ENCODE measurements at places on chromosomes 7 and 10.

- DNase-seq, result peak; percentile 80
Measured at GRCh38 chr10:110547139-110547761, 20.2 kb upstream of the SMC3 start.

DNA sequence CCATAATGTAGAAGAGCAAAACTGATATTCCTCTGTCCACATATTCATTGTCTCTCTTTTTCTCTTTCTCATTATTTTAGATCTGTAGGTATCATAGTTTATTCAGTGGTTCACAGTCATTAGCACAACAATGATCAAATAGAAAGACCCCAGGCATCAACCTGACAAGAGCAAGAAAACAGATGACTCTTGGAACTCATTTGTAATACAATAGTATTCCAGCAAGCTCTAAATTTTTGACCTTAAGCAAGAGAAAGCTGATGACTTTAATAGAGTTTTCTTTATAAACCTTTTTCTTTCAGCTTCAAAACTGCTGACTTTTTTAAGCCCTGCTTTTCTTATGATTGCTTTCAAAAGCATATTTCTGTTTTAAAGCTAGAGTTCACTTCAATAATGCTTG, 507.5 kb upstream of the SORCS1 start:
- no peak for DNase-seq

DNA sequence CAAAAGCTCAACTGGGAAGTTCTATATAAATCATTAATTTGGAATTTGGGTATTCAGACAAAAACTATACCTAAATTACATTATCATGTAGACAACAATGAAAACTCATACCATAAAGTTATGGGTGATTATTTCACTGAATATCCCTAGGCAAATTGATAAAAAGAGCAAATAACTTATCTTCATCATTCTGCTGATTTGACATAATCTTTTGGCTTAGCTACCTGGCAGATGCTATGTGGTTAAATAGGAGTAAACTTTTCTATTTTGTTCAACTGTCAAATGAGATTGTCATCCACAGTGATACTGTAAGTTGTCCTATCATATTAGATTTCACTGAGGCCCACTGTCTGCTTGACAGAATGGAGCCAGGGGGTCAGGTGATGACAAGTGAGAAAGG, 148.9 kb upstream of the FEZF1 start:
- DNase-seq, result no peak

- DNase-seq, result peak; percentile 29
Measured at GRCh38 chr7:45920502-45921380, at the start of gene IGFBP3. Gene IGFBP3, minus strand, starts transcription at chr7:45921272. Its CDS starts 132 bp downstream, at chr7:45921140.

GRCh38 chr7:40805361-40805760, 670.6 kb downstream of the SUGCT start:
- DNase-seq, result no peak

- DNase-seq, result no peak
Measured at GRCh38 chr10:26368463-26368862, 69.7 kb upstream of the APBB1IP start.

DNA sequence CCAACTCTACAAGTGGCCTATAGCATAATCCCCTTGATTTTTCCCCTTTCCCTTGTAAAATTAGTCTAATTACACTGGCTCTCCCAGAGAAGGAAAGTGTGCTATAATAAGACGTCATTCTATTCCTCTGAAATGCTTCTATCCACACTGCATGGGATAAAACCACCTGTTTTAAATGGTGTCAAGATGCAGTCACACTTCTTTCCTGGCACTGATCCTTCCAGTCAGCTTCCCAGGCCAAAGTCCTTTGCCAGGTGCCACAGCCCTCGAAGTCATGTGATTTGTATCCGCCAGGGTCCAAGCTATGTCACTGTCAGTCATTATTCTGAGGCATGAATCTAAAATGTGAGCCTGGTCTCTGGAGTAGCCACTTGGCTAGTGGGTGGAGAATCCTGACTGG, 169.0 kb upstream of the KIAA1217 start:
- no peak for DNase-seq

DNA sequence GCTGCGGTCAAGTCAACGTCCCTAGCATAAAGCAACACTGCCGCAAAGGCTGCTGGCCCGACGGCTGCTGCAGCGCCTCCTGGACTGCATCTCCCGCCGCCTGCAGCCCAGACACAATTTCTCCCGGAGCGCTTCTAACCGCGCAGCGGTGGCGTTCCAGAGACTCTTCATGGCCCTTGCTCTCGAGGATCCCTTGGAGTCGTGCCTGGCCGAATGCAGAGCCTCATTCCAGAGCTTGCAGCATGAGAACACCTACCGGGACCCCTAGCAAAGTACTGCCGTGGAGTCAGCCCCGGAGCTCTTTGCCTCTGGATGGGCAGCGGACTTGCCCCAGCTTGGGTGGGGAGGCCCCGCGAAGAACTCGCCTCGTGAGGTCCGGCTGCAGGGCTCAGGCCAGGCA, 79.7 kb upstream of the ZNF32 start:
- DNase-seq, result no peak

- DNase-seq, result no peak
Measured at GRCh38 chr7:9718071-9718661, 1255.5 kb upstream of the PHF14 start.

DNA sequence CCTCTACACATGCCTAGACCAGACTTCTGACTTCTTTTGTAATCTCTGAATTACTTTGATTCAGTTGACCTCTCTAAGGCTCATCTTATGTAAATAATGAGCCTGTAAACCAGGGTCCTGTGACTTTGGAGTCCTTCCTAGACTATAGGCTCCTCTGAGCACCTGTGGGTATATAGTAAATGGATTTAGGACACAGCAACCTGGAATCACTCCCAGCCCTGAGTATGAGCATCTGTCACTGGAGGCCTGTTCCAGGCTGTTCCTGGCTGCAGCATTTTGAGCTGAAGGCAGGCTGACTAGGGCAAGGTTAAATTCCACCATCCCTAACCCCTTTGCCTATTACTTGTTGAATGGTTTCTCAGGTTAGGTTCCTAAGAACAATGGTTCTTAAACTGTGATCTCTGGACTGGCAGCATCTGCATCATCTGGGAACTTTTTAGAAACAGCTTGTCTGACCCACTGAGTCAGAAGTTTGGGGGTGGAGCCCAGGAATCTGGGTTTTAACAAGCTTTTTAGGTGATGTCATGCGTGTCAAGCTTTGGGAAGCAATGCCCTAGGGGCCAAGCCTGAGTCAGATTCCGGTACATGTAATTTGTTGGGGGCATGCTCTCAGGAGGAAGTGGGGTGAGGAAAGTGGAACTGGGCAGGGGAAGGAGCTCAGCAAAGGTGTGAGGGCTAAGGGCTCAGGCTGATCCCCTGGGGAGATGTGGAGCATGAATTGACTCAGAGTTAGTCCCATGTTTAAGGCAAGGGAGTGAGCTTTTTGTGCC, 28.2 kb downstream of the MINDY4 start:
- no peak for DNase-seq

GRCh38 chr10:8187171-8187666, 132.7 kb downstream of the GATA3 start:
- DNase-seq, result no peak

- DNase-seq, result no peak
Measured at GRCh38 chr7:6256109-6256483, 16.3 kb downstream of the CYTH3 start.

- no peak for DNase-seq
Measured at GRCh38 chr7:44853391-44853790, 5.5 kb upstream of the H2AZ2 start.

DNA sequence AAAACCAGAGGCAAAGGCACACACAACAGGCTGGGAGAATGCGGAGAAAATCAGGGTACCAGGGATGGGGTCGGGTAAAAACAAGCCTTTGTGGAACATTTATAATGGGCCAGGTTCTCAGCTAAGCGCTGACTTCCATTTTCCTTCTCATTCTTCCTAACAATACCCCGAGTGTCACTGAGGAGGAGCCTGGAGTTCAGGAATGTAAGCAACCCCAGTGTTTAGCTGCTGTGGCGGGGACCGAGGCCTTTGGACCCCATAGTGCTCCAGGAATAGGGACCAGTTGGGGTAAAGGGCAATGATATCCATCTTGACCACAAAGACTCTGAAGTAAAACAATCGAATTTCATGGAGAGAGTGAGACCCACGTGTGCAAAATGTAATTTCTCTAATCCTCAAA, 34.2 kb downstream of the GRB10 start:
- DNase-seq, result no peak

- DNase-seq, result no peak
Measured at GRCh38 chr7:87933605-87933952, 472 bp upstream of the ADAM22 start.

GRCh38 chr10:96271016-96271815, at the start of gene BLNK:
Gene BLNK, minus strand, starts transcription at chr10:96271569. Its CDS starts 171 bp downstream, at chr10:96271398.
- DNase-seq, result no peak

GRCh38 chr7:90923541-90923997, 327.4 kb downstream of the CDK14 start:
- DNase-seq, result no peak

- no peak for DNase-seq
Measured at GRCh38 chr10:79331226-79331625, 16.0 kb upstream of the PPIF start.

- DNase-seq, result no peak
Measured at GRCh38 chr7:90007001-90007654, 147.1 kb upstream of the STEAP1 start.

- DNase-seq, result no peak
Measured at GRCh38 chr7:118478931-118479330, 254.4 kb downstream of the ANKRD7 start.

DNA sequence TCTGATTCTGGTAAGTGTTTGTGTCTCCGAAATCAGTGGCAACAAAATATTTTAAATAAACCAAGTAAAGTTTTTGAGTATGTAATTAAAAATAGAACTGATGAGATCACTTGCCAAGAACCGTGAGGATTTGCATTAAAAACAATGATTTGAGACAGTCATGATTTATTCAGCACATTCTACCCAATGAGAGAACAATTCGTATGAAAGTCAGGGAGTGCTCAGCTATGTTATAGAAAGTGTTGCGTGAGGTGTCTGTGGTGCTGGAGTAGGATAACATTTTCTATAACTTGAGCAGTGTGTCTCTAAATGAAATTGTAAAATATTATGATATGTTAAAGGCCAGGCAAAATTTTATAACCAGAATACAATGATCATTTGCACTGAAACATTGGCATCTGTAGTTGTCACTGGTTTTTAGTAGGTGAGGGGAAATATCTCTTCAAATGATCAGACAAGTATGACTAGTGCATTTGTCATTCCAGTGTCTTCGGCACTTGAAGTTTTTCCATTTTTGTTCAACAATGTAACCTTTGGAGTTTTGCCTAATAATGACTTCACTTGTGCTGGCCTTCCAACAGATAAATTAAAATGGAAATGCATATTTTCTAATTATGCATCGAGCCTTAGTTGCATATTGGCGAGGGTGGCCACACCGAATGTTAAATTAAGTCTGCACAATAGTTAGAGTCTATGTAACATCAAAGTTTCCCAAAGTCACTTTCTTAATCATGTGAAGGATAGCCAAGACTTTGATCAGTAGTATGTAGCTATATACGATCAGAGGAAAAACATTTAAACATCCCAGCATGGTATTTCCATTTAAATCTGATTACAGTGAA, 335.9 kb downstream of the GFRA1 start:
- no peak for DNase-seq

DNA sequence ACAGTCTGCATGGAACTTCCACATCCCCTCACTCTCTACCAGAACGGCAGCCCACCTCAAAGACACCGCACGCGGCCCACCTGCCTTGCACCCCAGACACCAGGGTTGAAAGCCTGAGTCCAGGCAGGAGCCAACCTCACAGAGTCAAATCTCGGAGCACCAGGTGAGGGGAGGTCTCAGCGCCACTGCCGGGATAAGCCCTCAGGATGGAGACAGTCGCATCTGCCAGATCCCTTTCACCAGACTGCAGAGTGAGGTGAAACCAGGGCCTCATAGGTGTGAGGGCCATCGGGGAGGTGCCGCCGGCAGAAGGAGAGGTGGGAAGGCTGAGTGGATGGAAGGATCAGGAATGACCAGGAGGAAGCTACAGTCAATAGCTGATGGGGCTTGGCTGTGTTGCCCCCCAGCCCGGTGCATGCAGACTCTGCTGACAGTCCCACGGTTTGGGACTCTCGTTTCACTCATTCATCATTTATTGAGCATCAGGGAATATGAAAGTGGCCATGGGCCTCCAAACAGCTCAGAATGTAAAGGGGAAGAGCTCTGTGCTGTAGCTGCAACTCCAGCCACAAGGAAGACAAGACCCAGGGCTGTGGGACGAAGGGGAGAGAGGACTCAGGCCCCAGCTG, 315.0 kb downstream of the PTPRN2 start:
- no peak for DNase-seq

Measured in CD4-positive, alpha-beta T cell treated with Interleukin-2 at 100 ng/mL for 4 hours (primary cell).